ENCODE measurements at places on chromosomes 1 and 21.

DNA sequence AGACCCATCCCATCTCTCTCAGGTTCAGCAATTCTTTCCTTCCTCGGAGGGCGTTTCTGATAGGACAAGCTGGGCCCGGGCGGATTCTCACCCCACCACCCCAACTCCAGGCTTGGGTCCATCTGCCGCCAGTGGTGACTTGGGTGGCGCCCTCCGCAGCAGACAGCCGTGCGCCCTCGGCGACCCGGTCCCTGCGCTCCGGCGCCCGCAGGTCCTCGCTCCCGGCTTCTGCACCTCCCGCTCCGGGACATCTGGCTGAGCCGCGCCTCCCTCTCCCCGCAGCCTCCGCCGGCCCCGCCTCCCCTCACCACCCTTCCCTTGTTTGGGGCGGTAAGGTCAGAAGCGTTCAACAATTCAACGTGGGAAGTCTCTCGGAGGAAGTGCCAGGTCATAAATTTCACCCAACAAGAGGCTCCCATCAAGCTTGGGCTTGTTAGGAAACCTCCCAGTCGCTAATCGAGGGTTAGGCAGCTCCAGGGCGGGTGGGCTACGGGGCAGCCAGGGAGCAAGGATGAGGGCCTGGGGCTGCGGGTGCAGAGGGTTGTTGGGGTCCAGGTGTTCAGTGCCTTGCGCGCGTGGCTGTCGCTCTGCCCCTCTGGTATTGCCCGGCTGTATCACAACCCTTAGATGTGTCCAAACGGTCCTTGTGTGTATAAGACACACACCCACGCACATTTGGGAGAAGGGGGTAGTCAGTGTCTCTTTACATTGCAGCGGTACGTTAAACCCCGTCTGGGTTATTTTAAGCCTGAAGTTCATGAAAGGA is 39.8 kb downstream of the OLIG1 start:
- no peak for DNase-seq

DNA sequence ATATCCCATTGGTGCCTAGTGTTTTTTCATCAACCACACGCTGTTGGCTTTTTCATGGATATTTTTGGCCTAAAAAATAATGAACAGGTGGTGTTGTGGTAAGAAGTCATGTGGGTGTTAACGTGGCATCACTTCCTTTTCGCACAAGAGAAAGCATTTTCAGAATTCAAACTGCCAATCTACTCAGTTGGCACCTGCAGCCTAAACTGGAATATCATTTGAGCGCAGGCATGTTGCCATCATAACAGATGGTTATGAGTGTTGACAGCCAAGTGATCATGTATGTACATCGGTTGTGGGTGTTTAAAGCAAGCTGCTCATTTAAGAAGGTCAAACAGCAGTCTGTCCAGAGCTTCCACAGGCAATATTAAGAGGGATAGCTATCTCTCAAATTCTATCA is 1963.0 kb downstream of the NCAM2 start:
- DNase-seq = no peak

DNA sequence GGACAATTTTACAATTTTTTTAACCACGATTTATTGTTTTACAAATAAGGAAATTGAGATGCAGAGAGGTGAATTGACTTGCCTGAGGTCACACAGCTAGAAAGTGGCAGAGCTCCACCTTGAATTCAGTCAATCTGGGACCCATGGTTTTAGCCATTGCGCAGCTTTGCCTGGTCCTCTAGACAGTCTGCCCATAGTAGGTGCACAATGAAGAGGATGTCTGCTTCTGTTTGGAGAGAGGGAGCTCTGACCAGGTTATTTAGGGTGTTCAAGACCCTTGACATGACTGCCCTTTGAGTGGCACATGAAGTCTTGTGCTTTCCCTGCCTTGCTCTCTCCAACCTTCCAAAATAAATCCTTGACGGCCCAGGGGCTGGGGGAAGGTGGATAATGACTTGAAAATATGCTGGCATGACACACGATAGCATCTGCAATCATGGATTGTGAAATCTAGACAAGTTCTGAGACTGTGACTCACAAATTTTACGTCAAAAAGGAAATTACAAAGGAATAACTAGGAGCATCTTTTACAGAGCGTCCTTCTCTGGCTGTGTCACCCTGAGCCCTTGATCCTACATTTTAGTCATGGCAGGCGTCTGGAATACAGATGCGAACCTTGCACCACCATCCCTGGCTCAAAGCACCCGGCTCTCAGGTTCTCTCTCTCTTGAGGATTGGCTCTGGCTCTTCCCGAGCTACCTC is 26.2 kb upstream of the ID3 start:
- no peak for DNase-seq

- DNase-seq = no peak
Measured at GRCh38 chr1:40389322-40389803, 15.8 kb downstream of the SMAP2 start.

- DNase-seq = no peak
Measured at GRCh38 chr1:42680921-42681683, 1.1 kb upstream of the YBX1 start.

DNA sequence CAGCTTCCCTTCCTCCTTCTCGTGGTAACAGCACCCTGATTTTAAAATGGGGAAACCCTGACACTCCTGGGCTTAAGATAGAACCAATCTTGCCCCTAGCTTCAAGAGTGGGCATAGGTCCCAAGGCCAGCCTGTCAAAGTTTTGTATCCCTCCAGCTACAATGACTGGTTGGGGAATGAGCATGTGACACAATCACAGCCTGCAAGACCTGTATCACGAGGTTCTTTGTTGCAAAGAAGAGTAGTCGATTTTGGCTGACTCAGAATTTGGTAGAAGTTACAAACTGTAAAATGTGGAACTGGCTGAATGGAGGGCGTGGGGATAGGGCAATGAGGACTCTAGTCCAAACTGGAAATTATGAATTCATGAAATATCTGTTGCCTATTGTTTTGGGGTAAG is 18.7 kb downstream of the CTSK start:
- DNase-seq = no peak

GRCh38 chr1:223176437-223176836 is 33.4 kb upstream of the TLR5 start:
- no peak for DNase-seq

GRCh38 chr1:229757226-229757625 is 131.2 kb downstream of the URB2 start:
- DNase-seq = no peak

DNA sequence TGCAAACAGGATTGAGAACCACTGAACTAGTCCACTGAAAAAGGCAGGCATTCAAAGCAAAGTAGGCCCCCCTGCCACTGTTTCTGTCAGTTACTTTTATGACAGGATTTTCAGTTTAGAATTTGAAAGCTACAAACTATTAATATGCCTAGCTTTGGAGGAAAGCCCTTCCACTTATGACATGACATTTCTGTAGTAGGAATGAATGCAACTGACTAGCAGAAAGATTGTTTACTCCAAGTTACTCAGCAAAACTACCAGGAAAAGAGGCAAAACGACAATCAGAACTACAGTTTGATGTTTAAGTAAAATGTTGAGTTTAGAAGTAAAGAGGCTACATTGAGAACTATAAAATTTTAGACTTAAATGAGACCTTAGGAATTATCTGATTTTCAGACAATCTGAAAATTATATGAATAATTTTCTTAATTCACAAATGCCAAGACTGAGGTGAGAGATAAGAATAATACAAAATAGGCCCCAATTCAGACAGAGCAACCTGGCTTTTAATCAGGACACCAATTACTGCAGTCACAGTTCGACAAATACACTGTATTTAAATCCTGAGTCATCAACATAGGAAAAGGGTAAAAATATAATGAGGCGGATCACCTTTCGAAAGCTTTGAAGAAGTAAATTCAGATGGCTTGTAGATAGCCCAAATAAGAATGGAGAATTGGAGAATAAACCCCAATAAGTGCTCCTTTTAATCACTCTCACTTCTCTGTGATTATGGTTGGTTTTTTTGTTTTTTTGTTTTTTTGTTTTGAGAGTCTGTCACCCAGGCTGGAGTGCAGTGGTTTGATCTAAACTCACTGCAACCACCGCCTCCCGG is 2.2 kb downstream of the PRKAB2 start:
- no peak for DNase-seq

GRCh38 chr1:218323568-218324225 is 21.4 kb upstream of the TGFB2 start:
- DNase-seq = no peak

GRCh38 chr1:39645411-39646043 is 6.1 kb upstream of the HEYL start:
- DNase-seq = no peak

Data from stimulated activated CD8-positive, alpha-beta memory T cell treated with anti-CD3 and anti-CD28 coated beads, Interleukin-4, amount 100 ng/mL, for 24 hours (primary cell).